Glutamatergic neuron (in vitro differentiated cells): ENCODE measurements at places on chromosomes 11 and 22. TPM values are rescaled to one million over a fixed set of nuclear protein-coding genes. Genes with fewer than 3 reads are reported as not detected.

GRCh38 chr11:8813658-8814057, 97.3 kb upstream of the AKIP1 start:
- DNase-seq: peak; percentile 76

DNA sequence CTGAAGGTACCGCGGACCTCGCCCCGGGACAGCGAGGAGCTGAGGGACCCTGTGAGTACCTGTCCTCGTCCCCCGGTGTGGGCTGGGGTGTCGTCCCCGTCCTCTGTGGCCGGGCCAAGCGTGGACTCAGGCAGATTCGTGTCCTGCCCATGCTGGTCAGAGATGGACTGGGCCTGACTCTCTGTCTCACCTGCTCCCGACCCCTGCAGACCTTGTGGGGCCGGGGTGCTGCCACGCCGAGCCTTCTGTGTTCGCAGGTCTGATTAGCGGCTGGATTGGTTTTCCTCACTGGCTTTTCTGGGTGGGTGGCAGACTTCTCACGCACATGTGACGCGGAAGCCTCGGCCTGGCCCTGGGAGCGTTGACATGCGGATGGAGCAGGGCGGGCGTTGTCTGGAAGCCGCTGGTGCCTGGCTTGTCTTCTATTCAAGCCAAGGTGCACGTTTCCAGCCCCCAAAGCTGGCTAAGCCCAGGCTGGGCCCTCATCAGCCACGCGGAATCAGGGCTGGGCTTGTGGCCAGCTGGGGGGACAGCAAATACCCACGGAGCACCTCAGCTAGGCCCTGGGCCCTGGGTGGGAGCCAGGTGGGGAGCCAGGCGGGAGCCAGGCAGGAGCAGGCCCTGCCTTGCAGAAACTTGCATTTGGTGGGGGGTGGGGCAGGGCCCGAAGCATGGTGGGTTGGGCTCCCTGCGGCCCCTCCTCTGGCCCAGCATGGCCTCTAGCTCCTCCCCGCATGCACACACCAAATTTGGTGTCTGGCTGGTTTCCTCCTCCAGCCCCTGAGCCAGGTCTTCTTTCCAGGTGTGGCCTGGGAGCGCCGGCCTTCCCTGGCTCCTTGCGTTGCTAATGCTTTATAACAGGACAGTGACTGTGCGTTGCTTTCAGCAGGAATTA, 7.0 kb downstream of the GRAMD4 start:
- peak; percentile 16 for DNase-seq

- DNase-seq: no peak
Measured at GRCh38 chr11:18371279-18371678, 23.1 kb upstream of the LDHA start.

DNA sequence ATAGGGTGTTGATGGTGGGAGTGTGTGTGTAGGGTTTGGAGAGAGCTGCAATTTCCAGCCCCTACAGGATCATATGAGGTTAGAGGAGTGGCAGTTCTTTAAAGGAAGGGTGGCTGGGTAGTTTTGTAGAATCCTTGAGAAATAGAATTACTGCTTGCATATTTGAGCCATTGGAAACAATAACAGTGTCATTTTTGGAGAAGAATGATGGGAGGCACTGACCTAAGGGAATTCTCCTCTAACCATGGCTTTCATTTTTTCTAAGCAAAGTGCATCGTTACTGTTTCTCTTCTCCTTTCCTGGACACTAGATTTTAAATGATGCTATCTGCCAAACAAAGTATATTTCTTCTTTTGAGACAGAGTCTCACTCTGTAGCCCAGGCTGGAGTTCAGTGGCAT, 66.9 kb upstream of the RRM1 start:
- DNase-seq: no peak

Gene PGGHG
- 14.4 TPM for total RNA-seq

GRCh38 chr11:95556011-95556341, 233.6 kb downstream of the FAM76B start:
- no peak for DNase-seq

DNA sequence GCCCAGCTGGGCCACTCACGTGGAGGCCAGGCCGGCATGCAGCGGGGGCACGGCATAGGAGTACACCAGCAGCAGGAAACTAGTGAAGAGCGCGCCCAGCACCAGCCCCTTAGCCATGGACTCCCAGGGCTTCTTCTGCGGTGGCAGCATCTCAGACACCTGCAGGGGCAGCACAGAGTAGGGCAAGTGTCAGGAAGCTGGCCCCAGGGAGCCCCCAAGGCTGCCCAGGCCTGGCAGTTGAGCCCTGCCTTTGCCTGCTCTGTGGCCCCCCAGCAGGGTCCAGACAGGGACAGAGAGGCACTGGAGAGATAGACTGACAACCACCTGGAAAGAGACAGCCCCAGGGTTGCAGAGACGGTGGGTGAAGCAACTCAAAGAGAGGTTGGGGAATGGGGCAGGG, 10.7 kb upstream of the SEC14L6 start:
- DNase-seq: no peak

DNA sequence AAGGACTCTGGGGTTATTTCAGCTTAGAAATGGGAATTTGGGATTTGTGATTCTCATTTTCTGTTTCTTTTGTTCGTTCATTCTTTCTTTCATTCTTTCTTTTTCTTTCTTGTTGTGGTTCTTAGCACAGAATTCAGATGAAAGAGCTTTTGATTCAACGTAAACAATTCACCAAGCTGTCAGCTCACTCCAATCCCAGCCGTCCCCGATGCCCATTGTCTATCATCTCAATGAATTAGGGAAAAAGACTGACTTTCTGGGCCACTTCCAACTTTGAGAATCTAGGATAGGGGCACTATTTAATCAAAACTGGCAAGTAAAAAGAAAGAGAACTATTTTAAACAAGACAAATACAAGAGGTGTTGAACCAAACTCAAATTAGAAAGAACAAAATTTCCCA, 25.1 kb upstream of the TMA7B start:
- no peak for DNase-seq

Gene VPREB1
- not detected for total RNA-seq

GRCh38 chr11:7383406-7383805, 101.9 kb upstream of the OLFML1 start:
- DNase-seq: no peak

Gene SMC1B
- total RNA-seq: not detected

- no peak for DNase-seq
Measured at GRCh38 chr11:93295921-93296575, 34.5 kb upstream of the DEUP1 start.

Gene ARL14EP
- total RNA-seq: 21.6 TPM

Gene UBQLN3
- total RNA-seq: not detected

DNA sequence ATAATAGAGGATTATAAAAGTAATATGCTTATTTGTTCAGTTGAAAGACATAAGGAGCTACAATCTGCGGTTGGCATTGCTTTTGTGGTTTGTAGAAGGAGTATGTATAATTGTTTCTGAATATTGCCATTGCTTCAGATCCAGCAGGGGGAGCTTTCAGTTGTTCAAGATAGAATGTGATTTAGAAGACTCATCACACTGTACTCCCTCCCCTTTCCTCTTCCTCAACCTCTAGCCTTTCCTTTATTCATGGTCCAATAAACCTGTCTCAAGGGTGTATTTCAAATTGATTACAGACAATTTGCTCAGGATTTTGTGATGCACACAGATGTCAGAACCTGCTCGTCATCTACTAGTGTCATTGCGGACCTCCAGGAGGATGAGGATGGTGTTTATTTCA, 9.8 kb downstream of the PRMT3 start:
- DNase-seq: no peak

Gene TNNT3
- not detected for total RNA-seq

DNA sequence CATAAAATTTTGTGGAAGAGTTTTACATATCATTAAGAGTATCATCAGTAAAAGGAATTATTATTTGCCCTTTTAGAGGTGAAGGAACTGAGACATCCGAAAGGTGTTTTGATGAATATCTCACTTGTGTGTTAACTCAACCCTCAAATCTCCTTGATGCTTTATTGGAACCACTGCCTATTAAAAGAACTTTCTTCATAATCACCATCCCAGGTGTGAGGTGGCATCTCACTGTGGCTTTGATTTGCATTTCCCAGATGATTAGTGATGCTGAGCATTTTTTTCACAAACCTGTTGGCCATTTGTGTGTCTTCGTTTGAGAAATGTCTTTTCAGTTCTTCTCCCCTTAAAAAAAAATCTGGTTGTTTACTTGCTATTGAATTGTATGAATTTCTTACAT, 134.0 kb upstream of the SYN3 start:
- no peak for DNase-seq

Gene UPK3A
- not detected for total RNA-seq

Gene ART5
- total RNA-seq: not detected

GRCh38 chr11:75462117-75462653, 29.2 kb upstream of the KLHL35 start:
- no peak for DNase-seq

GRCh38 chr11:92765965-92766371, 203.5 kb upstream of the MTNR1B start:
- peak; percentile 22 for DNase-seq

Gene CD3E
- not detected for total RNA-seq

GRCh38 chr11:28476864-28477263, 368.7 kb downstream of the METTL15 start:
- no peak for DNase-seq

DNA sequence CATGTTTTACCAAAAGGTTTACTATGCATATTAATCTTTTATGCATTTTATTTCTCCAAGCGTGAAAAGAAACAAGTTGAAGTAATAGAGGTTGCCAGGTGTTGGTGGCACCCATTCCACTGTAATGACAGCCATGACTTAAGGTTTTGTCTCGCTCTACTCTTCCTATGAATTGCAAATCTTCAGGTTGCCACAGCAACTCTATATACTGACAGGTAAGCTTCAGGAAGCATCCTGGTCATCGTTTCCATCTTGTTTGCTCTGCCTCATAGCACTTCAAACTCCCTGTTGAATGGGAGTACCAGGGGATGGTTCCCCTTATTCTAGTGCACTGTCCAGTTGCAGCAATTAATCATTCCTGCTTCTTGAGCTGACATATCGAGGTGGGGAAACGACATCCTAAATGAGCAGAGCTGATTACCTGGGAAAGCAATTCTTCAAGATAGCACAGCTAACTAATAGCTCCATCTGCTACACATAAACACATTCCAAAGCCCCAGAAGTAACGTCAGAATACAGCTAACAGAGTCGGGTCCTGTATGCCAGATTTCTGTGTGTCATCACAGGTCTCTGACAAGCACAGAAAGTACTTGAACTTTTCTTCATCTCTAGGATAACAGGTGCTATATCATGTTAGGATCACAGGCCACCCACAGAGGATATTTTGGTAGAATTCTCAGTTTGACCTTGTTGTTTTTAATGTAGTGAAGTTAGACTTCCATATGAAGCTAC, 80.3 kb downstream of the CADM1 start:
- no peak for DNase-seq

- DNase-seq: no peak
Measured at GRCh38 chr11:103700622-103701021, 335.8 kb upstream of the DDI1 start.

- no peak for DNase-seq
Measured at GRCh38 chr22:25488244-25489020, 76.0 kb upstream of the GRK3 start.

Gene OR2D2
- 0.64 TPM for total RNA-seq

Gene OVCH2
- not detected for total RNA-seq

Gene AQP11
- total RNA-seq: 2.0 TPM

GRCh38 chr11:86873573-86874083, 73.3 kb downstream of the PRSS23 start:
- DNase-seq: no peak

GRCh38 chr22:31340360-31340759, 5.8 kb downstream of the PATZ1 start:
- no peak for DNase-seq

DNA sequence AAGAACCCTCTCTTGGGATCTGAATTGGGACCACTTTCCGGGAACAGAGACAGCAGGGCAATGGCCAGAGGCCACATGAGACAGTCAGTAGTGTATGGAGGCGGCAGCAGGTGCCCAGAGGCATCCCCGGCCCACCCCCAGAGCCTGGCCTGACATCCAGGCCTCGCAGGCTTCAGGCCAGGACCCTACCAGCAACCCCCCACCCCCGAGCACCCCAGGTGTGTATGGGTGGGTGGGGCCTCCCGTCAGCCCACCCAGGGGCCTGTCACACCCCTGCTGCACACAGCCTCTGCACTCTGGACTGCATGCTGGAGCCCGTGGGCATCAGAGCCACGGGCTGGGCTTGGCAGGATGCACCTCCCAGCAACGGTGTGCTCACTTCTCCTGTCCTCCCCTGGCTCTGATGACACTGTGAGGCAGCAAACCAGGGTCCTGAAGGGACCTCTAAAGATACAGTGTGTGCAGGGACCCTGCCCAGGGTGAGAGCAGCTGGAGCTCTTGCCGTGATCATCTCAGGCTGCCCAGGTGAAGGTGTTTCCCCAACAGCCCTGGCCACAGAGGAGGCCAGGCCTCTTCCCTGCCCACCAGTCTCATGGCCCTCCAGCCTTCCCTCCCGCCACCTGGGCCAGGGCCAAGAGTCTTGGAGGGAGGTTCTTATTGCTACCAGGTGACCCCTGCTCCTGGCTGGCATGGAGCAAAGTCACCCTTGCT, 88.8 kb upstream of the SEPTIN5 start:
- DNase-seq: no peak

DNA sequence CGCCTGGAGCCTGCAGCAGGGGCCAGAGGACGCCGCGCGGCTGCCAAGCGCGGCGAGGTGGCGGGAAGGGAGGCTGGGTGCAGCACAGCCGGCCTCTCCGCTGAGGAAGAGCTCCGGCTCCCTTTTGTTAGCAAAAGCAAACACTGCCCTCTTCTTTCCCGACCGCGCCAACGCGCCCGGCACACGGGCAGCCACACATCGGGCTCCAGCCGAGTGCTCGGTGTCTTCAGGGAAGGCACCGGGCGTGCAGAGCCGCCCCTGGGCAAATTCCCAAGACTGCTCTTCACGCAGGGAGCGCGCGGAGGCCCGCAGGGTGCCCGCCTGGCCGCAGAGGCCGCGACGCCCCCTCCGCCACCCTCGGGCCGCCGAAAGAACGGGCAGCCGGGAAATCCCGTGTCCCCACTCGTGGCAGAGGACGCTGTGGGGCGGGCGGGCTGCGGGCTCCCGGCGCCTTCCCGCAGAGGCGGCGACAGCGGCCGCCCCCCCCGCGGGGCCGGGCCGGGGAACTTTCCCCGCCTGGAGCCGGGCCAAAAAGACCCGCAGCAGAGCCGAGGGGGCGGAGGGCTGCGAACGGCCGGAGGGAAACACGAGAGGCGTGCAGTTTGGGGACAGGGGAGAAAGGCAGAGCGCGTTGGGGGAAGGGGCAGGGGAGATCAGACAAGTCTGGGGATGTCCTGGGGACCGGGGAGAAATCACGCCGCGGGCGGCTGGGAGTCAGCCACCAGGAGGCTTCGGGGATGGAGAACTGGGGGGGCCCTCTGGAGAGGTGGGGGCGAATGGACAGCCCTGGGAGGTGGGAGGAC, 931 bp downstream of the CADM1 start:
- DNase-seq: peak; percentile 61
